ENCODE measurements at places on chromosomes 1 and 21.

DNA sequence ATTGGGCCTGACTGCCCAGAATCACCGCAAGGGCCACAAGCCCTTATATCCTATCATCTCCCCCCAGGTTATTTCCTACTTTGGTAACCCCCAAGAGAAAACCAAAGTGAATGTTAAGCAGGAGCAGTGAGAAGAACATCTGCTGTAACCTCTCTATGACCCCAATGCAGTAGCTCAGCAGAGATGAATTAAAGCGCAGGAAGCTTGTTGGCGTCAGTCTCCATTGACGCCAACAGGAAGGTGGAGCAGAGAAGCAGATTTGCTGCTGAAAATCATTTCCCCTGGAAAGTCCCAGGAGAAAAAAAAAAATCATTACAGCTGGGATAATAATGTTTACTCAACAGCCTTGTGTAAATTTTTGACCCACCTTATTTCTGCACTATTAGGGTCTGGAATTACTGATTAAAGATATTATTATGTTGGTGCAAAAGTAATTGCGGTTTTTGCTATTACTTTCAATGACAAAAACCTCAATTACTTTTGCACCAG is 33.2 kb upstream of the FAM163A start:
- DNase-seq: peak; percentile 97

DNA sequence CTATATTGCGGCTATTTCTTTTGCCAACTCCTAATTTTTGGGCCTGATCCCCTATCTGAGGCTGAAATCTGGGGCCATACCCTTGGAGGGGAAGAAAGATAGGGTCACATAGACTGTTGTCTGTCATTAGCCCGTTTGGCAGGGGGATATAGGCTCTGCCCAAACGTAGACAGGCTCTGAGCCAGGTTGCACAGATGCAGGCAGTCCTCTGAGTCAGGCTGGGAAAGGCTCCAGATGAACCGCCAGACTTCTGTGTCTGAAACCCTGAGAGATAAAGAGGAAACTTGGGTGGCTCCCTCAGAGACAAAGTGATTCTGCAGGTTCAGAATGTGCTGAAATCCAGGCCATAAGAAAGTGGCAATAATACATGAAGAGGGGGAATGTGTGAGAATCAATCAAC is 4.0 kb upstream of the CAP1 start:
- peak; percentile 90 for DNase-seq

DNA sequence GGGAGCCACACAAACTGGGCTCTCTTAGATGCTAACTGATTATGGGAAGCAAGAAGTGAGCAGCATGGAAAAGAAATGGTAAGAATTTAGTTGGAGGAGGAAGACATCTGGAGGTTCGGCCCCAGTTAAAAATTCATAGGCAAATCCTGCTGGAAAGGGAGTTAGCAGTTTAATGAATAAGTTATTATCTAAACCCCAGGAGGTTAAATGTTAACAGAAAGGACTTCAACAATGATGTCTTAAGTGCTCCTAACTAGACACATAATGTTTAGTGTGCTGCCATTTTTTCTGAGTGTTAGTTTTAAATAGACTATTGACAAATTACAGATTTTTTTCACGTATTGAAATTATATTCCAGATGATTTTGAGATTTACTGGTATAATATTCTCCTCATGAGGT is 1265.3 kb upstream of the ADGRL2 start:
- no peak for DNase-seq

- DNase-seq: no peak
Observed at GRCh38 chr21:42214081-42214750, 4.7 kb upstream of the ABCG1 start.
